ENCODE measurements at places on chromosomes 2 and 18. TPM values are rescaled to one million over a fixed set of nuclear protein-coding genes. Genes with fewer than 3 reads are reported as not detected.

Gene GULP1
- 11.9 TPM for total RNA-seq

Gene MROH2A
- not detected for total RNA-seq

GRCh38 chr2:174535757-174536703 lies 49.2 kb upstream of the GPR155 start:
- H3K4me3 ChIP-seq, result no peak overlapping the region
- H3K27ac ChIP-seq, result no peak overlapping the region
- 0 out of 2 replicates have a peak, but pooled peaks cover 3% of the 10 kb centered on the region for H3K4me1 ChIP-seq
- DNase-seq, result no peak
- no peaks in the 10 kb centered on the region for H3K36me3 ChIP-seq

Gene CYP27A1
- total RNA-seq, result 4.1 TPM

GRCh38 chr2:136171223-136171622 lies 53.3 kb upstream of the CXCR4 start:
- no peak overlapping the region for H3K4me3 ChIP-seq
- DNase-seq, result no peak
- H3K27ac ChIP-seq, result no peak overlapping the region
- peaks cover 4% of the 10 kb centered on the region for H3K27me3 ChIP-seq
- H3K36me3 ChIP-seq, result no peaks in the 10 kb centered on the region

- no peak overlapping the region for H3K4me3 ChIP-seq
- no peak overlapping the region for H3K27ac ChIP-seq
- H3K27me3 ChIP-seq, result peaks cover 5% of the 10 kb centered on the region
- no peak for DNase-seq
- no peaks in the 10 kb centered on the region for H3K36me3 ChIP-seq
Observed at GRCh38 chr18:75779450-75779849, 351.9 kb upstream of the SMIM21 start.

Gene C2orf80
- total RNA-seq, result not detected

Gene EGR4
- not detected for total RNA-seq

DNA sequence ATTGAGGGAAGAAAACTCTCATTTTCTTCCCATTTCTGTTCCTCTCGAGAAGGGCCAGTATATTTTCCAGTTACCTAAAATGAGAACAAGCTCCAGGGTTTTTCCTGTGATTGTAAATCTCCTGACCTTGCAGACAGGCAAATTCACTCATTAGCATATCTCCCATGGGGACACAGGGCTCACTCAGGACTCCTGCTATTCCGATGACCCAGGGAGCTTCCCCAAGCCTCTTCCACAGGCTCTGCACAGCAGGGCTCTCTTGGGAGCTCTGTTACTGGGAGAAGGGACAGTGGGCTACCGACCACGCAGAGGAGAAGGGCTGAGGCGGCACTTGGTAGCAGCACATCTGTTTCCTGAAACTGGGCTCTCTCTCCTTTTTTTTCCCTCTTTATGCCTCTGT lies 135.2 kb upstream of the CAPN13 start:
- no peaks in the 10 kb centered on the region for H3K4me1 ChIP-seq
- H3K36me3 ChIP-seq, result no peaks in the 10 kb centered on the region
- no peak overlapping the region for H3K27ac ChIP-seq
- no peak overlapping the region for H3K4me3 ChIP-seq
- H3K27me3 ChIP-seq, result no peaks in the 10 kb centered on the region

- peak; percentile 4 for DNase-seq
- no peak overlapping the region for H3K4me3 ChIP-seq
- no peak overlapping the region for H3K27ac ChIP-seq
- H3K4me1 ChIP-seq, result no peaks in the 10 kb centered on the region
- H3K36me3 ChIP-seq, result no peaks in the 10 kb centered on the region
Observed at GRCh38 chr18:34120294-34120693, 104.4 kb downstream of the NOL4 start.

DNA sequence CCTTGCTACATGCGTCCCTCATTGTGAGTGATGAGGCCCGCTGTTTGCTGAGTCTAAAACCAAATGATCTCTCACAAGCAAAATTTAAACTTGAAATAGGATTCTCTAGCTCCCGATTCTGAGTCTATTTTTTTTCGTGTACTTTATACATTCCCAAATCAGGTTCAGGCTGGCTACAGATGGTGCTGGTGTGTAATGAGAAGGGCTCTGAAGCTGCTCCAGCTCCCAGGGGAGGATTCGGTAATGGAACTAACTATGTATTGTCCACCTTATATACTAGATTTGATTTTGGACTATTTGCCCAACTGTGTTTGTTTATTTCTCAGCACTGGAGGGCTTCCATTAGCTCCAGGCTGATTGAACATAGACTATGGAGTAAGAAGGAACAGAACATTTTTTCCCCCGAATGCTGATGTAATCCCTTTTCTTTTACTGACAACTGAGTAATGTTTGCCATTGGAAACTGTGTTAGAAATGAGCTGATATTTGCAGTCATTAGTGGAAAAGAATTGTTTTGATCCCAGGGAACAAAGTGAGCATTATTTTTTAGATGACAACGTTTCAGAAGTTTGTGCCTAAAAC lies 274.0 kb upstream of the FIGN start:
- no peaks in the 10 kb centered on the region for H3K36me3 ChIP-seq
- no peak for DNase-seq
- no peak overlapping the region for H3K27ac ChIP-seq
- H3K4me3 ChIP-seq, result no peak overlapping the region

DNA sequence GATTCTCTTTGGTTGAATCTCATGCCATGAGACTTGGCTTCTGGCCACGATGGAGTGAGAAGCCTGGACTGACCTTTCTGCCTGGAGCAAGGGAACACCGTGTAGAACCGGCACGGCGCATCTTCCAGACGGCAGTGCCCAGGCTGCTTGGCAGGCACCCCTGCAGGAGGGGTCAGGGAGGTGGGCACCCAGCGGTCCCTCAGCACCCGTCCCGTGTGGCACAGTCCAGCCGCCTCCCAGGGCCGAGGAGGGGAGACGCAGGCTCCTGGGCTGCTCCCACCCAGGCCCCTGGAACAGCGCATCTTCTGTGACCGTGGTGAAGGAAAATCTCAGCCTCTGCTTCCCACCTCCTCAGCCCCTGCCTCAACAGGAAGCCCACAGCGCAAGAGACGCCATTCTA lies 95.7 kb downstream of the CMPK2 start:
- H3K36me3 ChIP-seq, result no peaks in the 10 kb centered on the region
- no peaks in the 10 kb centered on the region for H3K27me3 ChIP-seq
- DNase-seq, result no peak
- H3K27ac ChIP-seq, result no peak overlapping the region

Gene SNRNP200
- 34.2 TPM for total RNA-seq

DNA sequence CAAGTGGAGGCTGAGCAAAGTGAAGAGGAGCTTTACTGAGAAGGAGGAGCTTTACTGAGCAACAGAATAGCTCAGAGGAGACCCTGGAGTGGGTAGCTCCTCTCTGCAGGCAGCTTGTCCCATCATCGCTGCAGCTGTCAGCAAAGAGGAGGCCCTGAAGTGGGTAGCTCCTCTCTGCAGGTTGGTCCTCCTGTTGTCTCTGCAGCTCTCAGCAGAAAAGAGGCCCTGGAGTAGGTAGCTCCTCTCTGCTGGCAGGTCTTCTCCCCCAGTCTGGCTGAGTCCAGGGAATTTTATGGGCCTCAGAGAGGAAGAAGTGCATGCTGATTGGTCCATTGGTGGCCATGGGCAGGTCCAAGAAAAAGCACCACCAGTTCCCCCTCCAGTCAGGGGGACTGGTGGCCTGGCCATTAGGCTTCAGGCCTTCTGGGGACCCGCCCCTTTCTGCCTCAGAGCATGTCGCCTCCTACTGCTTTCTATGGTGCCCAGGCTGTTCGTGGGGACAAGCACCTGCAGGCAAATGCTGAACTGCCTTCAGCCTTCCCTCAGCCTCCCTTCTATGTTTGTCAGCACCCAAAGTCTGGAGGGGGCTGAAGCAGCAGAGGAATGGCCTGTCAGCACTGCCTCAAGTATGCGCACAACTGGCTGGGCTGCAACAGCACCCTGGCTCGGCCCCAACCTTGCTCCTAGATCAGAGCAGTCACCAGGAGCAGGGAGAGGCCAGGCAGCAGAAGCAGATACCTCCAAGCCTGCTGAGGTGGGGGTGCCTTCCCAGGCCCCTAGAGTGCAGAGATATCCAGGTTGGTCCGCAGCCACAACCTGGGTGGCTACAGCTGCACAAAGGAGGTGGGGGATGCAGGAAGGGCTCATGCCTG lies 5.9 kb downstream of the ZSCAN30 start:
- H3K36me3 ChIP-seq, result no peaks in the 10 kb centered on the region
- no peaks in the 10 kb centered on the region for H3K27me3 ChIP-seq
- H3K4me1 ChIP-seq, result peaks cover 15% of the 10 kb centered on the region
- no peak for DNase-seq
